Activated CD8-positive, alpha-beta memory T cell treated with anti-CD3 and anti-CD28 coated beads for 1 hour (primary cell): ENCODE measurements at places on chromosomes 4 and X.

DNA sequence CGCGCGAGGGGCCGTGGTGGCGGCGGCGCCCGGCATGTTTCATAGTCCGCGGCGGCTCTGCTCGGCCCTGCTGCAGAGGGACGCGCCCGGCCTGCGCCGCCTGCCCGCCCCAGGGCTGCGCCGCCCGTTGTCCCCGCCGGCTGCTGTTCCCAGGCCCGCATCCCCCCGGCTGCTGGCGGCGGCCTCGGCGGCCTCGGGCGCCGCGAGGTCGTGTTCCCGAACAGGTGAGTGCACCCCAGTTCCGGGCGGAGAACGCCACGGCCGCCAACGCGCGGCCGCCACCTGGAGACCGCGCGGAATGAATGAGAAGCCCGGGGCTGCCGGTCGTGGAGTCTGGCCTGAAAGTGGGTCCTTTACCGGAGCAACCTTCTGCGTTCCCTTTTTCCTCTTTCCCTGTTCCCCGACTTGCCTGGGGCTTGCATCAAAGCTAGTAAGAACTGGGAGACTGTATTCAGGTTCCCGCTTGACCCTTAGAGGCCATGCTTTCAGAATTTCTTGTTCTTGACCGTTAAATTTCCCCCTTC, 429 bp downstream of the NOCT start:
- DNase-seq, result no peak

- DNase-seq, result no peak
These were observed 8.2 kb upstream of the RUFY3 start for GRCh38 chr4:70713453-70714078.

GRCh38 chr4:183335369-183335940, 13.2 kb upstream of the CLDN24 start:
- DNase-seq, result no peak

- DNase-seq, result no peak
These were observed 1.8 kb downstream of the LIMCH1 start for GRCh38 chr4:41539711-41540110.

DNA sequence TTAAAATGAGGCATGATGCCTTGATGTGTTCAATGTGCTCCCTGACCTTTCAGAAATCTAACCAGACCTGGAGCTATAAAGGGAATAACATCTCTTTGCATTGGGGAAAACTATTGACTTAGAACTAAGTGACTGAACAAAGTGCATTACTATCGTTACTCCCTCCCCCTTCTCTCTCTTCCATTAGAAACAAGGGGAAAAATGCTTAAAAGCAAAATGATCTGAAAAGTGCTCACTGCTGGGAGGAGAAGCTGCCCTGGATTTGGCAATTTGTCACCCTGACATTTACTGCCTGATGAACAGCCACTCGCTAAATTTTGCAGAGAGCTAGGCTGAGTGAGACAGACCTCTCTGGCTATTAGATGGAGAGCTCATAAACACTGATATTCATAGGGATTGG, 48.6 kb upstream of the PARM1 start:
- no peak for DNase-seq
